Hematopoietic multipotent progenitor cell (in vitro differentiated cells): ENCODE measurements at places on chromosomes 13 and 19. TPM values are rescaled to one million over a fixed set of nuclear protein-coding genes. Genes with fewer than 3 reads are reported as not detected.

GRCh38 chr19:12949363-12950283 is 4.0 kb downstream of the RAD23A start:
- DNase-seq: no peak

- DNase-seq: no peak
These were observed 104.6 kb upstream of the VSTM2B start for GRCh38 chr19:29421196-29421545.

- DNase-seq: no peak
These were observed 40.0 kb downstream of the MYO16 start for GRCh38 chr13:108669381-108669780.

DNA sequence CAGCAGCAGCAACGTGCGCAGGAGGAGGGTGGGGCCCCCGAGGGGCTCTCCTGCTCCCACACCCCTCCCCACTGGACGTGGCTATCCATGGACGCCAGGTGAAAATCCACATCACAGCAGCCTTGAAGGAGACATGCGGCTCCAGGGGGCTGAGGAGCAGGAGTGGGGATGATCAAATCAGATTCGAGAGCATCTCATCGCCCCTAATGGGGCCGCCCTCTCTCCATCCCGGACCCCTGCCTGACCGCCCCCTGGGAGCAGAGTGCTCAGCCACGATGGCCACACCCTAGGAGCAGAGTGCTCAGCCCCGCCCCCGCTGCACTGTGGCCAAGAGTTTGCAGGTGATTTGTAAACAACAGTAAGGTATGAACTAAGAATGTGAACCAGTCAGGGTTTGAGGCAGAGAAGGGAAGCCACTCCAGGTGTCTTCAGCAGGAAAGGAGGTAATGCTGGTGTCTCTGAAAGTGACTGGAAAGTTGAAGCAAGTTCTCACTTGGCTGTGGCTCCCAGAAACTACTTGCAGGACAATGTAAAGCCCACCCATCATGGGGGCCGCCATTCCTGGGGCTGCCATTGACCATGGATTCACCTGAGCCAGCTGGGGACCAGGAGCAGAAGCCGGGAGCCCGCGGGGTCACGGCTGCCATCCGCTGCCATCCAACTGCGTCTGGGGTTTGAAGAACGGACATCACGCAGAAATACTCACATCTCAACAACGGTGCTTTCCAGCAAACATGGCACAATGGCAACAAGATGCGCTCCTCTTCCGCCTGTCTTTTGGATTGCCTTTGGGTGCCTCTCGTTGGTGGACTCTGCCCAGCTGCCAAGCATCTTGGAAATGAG is 71.8 kb downstream of the SPACA7 start:
- DNase-seq: no peak

GRCh38 chr19:1745589-1746031 is 7.7 kb upstream of the ONECUT3 start:
- DNase-seq: no peak

DNA sequence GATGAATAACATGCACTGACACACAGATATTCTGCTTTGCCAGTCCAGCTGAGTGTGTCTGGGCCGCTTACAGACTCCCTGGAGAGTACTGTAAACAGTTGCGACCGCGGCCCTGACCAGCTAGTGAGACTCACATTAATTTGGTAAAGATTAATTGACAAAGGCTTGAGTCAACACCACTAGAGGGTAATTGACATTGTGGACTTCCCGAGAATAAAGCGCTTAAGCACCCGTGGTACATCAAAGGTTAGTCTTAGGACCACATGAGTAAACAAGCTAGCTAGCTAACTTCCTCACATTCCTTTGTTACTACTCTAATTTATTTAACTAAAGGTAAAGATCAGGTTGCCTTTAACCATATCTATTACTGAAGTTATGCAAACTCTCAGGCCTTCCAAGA is 624.4 kb upstream of the ARGLU1 start:
- DNase-seq: no peak

The OR10H5 gene
- not detected for total RNA-seq

The MEF2B gene
- total RNA-seq: 0.27 TPM
